ENCODE measurements at places on chromosomes 7 and 10.

DNA sequence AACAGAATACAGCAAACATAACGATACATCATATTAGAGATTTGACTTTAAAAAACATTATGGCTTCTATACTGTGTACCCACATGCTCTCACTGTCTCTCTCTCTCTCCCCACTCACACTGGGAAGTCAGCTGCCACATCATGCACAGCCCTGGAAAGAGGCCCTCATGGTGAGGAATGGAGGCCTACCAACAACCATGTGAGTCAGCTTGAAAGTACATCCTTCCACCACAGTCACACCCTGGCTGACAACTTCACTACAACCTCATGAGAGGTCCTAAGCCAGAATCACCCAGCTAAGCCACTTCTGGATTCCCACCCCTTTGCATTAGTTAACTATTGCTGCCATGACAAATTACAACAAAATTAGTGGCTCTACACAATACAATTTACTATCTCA is 23.3 kb upstream of the GPR22 start:
- DNase-seq = no peak

- no peak for DNase-seq
These were observed 112.3 kb downstream of the LHPP start for GRCh38 chr10:124573726-124574455.

DNA sequence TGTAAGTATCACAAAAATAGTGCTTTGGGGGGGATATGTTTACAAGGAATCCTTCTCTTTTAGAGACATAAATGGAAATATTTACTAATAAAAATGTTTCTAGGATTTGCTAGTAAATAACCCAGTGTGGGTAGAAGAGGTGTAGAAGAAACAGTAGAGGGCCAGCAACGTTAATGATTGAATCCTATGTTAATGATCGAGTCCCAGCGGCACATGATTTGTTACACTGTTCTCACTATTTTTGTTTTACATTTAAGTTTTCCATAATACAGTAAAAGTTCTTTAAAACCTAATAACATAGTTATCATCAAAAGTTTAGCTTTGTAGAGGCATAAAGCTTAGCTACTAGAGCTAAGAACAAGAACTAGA is 66.0 kb downstream of the UBE2H start:
- no peak for DNase-seq

GRCh38 chr10:54797636-54798321 is 3.3 kb downstream of the PCDH15 start:
- DNase-seq = no peak

- DNase-seq = no peak
These were observed 494.0 kb downstream of the TNS3 start for GRCh38 chr7:47087866-47088265.

DNA sequence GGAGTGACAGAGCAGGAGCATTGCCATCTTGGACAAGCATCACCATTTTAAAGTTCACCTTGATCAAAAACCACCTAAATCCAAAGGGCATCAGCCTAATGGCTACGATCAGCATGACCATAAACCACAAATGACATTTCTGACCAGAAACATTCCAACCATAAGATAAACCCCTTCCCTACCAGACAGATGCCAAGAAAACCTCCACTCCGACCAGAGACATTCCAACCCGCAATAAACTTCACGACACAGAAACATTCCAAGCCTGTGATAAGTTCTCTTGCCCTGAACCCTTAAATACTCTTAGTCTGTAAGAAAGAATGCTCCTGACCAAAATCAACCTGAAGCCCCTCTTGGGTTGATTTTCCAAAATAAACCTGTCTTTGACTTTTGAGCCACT is 606.9 kb downstream of the POM121L12 start:
- DNase-seq = no peak

GRCh38 chr7:93626869-93627268 is 52.3 kb upstream of the CALCR start:
- no peak for DNase-seq

DNA sequence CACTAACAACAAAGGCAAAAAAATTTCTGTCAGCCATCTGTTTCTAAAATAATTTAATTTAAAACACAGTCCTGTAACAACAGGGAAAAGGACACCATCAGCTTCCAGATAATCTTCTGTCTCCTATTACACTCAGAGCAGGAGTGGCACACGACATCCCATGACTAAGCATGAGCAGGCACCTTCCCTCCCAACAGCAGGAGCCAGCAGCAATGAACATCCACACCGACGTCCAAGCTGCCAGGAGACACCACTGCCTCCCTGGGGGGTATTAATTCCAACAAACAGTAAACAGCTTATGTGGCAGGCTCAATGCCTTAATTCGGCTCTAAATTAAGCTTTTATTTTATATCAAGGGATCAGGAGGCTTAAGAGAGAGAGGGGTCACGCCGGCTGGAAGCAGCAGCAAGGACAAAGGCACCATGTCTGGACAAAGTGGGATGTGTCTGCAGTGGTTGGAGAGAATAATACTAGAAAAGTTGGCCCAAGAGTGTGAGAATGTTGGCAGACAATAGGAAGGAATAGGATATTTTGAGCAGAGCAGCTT is 45.7 kb downstream of the KIAA1549 start:
- no peak for DNase-seq

- DNase-seq = peak; percentile 55
These were observed 373 bp downstream of the PAXIP1 start for GRCh38 chr7:155002411-155003091.

DNA sequence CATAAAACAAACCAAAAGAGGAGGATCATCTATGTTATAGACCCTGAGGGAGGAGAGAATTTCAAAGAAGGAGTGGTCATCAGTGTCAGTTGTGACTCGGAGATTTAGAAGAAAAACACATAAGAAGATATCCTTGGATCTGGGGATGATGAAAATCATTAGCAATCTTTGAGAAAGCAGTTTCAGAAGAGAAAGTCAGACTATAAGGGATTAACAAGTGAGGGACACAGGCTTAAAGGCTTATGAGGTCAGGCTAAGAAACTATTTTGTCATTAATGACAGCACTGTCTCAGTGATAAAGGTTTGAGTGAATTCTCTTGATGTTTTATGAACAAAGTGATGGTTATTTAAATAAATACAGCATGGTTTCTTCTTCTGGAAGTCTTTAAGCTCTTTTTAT is 6.1 kb upstream of the GPR85 start:
- no peak for DNase-seq

DNA sequence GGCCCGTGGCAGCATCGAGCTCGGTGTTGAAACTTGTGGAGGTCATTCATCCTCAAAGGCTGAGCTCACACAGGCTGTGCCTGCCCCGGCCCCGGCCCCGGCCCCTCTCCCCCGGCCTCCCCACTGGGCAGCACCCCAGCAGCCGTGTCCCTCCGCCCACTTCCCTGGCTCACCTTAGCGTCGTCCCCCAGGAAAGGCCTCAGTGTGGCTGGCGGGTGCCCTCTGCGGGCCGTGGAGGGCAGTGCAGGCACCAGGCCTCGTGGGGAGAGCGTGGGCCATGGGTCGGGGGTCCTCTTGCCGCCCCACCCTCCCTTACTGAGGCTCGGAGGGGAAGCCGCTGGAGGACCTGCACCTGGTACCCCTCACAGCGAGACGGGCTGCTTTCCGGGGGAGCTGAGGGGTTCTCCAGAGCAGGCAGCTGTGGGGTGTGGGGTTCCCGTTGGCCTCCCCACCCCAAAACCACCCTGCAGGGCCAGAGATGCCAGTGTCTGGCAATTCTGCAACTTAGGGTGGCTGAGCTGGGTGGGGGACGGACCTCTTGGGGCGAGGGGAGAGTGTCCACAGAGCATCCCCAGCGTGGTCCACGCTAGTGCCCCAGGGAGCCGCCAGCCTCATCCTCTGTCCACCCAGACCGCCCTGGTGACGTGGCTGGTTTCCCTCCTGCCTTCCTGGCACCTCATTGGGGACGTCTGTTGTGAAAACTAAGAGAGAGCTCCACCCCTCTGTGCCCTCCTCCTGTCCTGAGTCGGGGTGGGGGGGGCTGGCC is 44.2 kb upstream of the DPYSL4 start:
- DNase-seq = peak; percentile 39

GRCh38 chr10:126337251-126337810 is 50.9 kb downstream of the ADAM12 start:
- DNase-seq = no peak

- DNase-seq = no peak
These were observed 16.7 kb downstream of the GPRIN2 start for GRCh38 chr10:46539596-46540411.

GRCh38 chr10:100615241-100615640 is 79.5 kb downstream of the HIF1AN start:
- no peak for DNase-seq

DNA sequence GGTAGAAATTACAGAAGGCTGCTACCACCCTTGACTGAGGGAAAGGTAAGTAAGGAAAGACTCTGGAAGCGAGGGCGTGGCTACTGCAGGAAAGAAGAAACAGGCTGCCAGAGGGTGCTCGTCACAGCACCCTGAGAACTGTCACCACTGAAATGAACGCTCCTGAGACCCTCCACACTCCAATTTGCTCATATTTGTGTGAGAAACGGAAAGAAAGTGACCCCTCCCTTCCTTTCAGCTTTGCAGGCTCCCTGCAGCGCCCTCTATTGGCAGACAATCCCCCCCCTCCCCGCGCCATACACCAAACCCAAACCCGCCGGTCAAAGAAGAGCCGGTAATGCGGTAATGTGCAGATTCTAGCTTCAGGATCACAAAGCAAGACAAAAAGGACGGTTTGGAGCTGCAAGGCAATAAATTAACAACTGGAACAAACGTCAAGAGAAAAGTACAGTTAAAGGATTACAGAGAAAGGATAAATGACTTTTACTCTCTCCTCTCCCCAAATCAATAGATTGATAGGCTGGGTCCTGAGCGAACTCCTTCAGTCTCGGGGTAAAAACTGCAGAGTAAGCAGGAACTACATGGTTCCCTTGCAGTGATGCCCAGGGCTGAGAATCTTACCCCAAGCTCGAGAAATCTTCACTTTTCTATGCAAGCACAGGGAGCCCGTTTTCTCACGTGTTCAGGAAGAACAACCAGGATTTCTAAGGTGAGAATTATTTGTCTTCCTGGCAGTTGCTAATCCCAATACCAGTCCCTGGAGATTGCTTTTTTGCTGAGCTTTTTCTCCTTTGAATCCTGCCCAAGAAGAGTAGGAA is 47.6 kb downstream of the STEAP1B start:
- no peak for DNase-seq

DNA sequence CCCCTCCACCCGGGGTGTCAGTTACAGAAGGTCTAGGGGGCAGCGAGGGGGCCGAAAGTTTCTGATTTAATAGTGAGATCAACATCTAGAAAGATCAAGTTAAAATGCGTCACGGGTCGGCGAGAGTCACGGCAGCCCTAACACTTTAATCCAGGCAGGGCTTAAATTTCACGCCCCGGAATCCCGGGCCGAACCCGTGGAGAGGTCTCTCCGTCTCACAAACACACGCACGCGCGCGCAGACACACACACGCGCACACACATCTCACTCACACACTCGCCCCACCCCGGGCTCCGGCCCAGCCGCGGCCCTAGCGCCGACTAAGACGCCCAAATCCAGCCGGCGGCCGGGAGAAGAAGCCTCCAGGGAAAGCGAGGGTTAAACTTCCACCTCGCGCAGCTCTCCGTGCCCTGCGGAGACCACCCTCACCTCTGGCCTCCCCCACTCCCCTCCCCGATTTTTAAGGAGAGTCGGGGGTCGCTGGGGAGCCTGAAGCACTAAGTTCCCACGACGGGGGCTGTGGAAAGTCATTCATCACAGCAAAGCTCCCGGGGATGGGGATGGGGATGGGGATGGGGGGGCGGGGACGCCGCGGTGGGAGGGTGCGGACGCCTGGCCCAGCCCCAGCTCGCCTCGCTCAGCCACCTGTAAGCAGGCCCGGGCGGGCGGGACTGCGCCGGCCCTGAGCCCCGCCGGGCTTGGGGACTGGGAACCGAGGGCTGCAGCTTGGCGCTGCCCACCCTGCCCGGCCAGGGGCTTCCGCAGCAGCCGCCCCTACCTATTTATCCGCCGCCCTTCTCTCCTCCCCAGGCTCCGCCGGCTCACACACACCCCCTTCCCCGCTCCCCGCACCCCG is 1.6 kb downstream of the PDGFA start:
- no peak for DNase-seq

GRCh38 chr7:121005996-121006584 is 17.6 kb downstream of the CPED1 start:
- no peak for DNase-seq

Data from activated naive CD4-positive, alpha-beta T cell (primary cell).